ENCODE measurements at places on chromosomes 2 and 18.

GRCh38 chr18:42872838-42873237 lies 242.6 kb downstream of the RIT2 start:
- no peak for DNase-seq

DNA sequence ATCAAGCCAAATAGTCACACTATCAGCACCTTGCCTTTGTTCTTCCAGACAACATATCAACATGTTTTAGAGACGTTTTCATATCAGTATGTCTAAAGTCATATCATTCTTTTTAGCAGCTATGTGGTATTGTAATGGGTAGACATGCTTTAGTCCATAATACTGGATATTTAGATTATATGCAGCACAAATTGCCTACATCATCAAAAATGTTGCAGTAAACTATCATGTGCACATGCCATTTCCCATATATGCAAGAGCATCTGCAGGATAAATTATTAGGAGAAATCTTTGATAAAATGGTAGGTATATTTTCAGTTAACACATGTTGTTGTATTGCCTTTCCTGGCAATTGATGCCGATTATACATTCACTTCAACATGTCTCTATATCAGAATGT lies 636.5 kb downstream of the XIRP2 start:
- no peak for DNase-seq

DNA sequence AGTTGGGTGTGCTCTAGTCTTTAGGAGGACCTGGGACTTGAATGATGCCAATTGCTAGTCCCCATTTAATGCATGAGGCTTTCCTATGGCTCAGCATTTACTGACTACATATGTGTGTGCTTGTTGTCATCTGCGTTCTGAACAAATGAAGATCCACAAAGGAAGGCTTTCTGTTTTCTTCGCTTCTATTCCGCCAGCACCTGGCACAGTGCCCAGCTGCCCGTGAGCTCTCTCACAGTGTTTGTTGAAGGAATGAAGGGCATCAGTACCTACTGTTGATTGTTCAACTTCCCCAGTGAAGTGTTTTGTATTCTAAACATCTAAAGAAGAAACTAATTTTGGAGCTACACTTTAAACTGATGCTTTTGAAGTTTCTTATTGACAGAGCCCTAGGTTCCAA lies 122.4 kb upstream of the LINC00305 start:
- DNase-seq = no peak

- DNase-seq = no peak
These were observed 133.5 kb downstream of the MBP start for GRCh38 chr18:76999077-76999476.
